SJSA1 (cell line): ENCODE measurements at places on chromosomes 4 and X. TPM values are rescaled to one million over a fixed set of nuclear protein-coding genes. Genes with fewer than 3 reads are reported as not detected.

- no peak for DNase-seq
Observed at GRCh38 chrX:105636667-105637066, 185.7 kb upstream of the NRK start.

ASB5 gene
- 1.4 TPM in 1 of 2 replicates, not detected in the other for total RNA-seq

DNA sequence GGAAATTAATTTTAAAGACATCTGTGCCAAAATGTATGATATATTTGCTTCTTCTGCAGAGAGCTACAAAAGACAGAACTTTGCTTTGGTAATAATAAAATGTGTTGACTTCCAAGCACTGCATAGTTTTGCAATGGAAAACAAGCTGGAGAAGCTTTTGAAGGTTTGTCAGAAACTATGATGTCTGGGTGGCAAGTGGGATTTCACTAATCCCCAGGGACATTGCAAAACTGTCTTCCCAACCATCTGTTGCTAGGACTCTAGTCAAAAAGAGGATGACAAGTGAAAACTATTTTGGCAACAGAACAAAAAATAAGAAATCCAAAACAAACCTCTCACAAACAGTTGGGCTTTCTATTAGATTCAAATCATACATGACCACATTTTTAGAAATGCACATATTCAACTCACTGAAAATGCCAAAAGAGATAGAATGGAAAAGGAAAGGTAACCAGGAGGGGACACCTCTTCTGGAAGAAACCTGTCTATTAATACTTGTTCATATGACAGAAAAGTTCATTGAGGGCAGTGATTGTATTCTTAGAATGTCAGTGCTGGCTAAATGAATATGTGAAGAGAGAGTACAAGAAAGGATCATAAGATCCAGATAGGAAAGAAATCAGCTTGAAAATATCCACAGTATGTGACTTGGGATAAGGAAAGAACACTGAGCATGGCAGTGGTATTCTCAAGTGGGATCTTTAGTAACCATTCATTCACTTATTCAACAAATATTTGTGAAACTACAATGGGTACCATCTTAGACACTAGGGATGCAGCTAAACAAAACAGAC, 228.0 kb downstream of the RASL11B start:
- DNase-seq = no peak

UGDH gene
- 18.2 and 27.4 TPM in 2 replicates for total RNA-seq

DNA sequence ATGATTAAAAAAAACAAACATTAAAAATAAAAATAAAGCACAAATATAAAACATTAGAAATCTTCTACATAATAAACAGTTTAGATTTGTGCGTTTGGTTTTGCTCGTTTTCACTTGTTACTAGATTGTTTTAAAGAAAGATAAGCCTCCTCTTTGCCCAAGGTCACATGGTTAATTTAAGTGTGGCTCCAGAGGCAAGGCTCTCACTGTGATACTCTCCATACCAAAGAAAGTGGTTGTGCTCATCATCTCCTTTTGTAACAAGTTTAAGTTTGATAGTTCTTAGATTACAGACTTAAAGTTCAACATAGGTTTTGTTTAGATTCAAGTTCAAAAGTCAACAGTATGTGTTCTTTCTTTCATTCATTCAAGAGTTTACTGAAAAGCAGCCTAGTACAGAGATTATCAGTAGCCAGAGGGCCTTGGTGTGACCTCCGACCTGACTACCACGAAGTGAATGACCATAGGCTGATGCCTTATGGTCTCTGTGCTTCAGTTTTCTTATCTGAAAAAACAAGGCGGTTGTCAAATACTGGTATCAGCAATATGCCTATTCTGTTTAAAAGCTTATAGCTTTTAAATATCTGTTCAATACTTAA, 133.2 kb downstream of the ZAR1 start:
- no peak for DNase-seq

GRCh38 chr4:22969287-22969896, 276.7 kb downstream of the GBA3 start:
- DNase-seq = no peak

GRCh38 chrX:42519666-42520231, 258.2 kb downstream of the PPP1R2C start:
- DNase-seq = no peak

DNA sequence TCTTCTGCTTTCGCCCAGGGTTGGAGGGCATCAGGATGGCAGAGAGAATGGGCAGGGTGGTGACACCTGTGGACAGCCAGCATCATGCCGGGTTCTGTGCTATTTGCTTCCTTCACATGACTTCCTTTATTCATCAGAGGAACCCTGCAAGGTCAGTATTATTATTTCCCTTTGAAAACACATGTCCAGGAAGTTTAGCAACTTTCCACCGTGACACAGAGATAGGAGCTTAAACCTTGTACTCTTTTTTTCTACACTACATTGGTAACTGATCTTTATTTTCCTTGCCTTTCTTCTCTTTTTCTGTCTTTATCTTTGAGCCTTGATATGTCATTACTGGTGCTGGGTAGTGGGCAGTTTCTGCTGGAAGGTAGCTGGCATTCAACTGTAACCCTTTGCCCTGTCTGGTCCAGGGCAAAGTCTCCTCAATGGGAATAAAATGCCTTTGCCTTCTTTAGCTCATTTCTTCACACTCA, 5.0 kb upstream of the MGST2 start:
- DNase-seq = no peak
